ENCODE measurements at places on chromosomes 1 and 21.

GRCh38 chr1:78743626-78744025 is 94.0 kb downstream of the IFI44 start:
- DNase-seq, result no peak

GRCh38 chr1:115412286-115412685 is 74.2 kb upstream of the NGF start:
- no peak for DNase-seq

DNA sequence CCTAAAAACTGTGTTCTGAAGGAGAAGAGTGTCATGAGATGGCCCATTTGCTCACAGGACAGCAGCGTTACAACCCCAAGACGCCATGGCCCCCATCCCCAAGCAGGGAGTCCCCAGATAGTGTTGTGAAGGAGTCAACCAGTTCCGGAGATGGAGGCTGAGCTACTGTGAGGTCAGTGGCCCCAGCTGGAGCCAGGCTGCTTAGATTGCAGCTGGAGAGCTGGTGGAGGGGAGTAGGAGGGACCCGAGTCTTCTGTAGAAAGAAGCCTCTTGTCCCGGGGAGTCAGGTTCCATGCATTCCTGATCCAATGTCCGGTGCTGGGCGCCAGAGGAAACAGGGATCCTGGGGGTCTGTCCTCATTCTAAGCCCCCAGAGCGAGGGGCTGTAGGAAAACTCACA is 93.5 kb upstream of the SIM2 start:
- DNase-seq, result no peak

- no peak for DNase-seq
These were observed 29.8 kb downstream of the HYI start for GRCh38 chr1:43423672-43424550.

DNA sequence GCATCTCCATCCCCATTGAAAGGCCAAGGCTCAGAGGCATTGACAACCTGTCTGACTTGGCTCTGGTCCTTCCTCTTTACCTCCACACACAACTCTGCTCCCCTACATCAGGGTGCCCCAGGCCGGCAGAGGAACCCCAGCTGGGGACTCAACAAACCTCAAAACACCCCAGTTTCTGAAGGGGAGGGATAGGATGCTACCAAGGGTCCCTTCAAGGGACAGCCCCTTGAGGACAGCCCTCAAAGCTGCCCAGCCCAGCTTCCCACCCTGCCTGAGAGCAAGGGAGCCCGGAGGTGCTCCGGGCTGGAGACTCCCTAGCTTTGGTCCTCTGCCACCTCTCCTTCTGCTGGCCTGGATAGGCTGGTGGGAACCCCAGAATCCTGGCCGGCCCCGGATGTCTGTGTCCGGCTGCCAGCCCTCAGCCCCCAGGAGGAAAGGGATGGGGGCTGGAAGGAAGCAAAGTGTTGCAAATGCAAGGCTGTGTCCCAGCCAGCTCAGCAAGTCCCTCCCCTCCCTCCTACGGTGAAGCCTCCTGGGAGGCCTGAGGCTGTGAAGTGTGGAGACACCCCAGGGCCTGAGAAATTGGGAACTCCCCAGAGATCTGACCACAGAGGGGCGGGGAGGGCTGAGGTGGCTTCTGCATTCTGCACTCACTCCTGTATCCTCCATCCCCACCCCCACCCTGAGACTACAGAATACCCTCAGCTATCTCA is 1.1 kb upstream of the MARCKSL1 start:
- no peak for DNase-seq

GRCh38 chr1:44568128-44568900 is 106.0 kb downstream of the TMEM53 start:
- DNase-seq, result no peak

GRCh38 chr1:177825276-177825901 is 144.5 kb downstream of the SEC16B start:
- DNase-seq, result no peak

- no peak for DNase-seq
These were observed 50.5 kb upstream of the EPS8L3 start for GRCh38 chr1:109814223-109814622.

GRCh38 chr1:116256875-116257274 is 116.2 kb upstream of the ATP1A1 start:
- DNase-seq, result no peak

- no peak for DNase-seq
These were observed 148.7 kb downstream of the PGBD5 start for GRCh38 chr1:230277201-230278025.

- DNase-seq, result no peak
These were observed 5.0 kb upstream of the FCAMR start for GRCh38 chr1:206975306-206975705.

DNA sequence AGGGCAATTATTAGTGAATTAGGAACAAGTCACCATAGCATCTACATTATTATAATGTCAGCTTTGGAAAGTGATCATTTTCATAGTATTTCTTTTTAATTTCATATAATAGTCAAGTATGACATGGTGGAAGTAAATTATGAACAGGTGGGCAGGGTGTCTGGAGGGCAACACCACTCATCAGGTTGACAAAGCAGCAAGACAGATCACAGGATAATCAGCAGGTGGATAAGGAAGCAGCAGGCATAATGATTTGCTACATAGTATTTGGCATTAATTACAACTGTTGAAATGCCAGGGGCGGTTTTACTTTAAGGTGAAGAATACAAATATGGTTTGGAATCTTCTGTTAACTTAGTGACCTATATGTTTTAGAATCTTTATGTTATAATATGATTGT is 1342.2 kb downstream of the PLA2G4A start:
- DNase-seq, result no peak

DNA sequence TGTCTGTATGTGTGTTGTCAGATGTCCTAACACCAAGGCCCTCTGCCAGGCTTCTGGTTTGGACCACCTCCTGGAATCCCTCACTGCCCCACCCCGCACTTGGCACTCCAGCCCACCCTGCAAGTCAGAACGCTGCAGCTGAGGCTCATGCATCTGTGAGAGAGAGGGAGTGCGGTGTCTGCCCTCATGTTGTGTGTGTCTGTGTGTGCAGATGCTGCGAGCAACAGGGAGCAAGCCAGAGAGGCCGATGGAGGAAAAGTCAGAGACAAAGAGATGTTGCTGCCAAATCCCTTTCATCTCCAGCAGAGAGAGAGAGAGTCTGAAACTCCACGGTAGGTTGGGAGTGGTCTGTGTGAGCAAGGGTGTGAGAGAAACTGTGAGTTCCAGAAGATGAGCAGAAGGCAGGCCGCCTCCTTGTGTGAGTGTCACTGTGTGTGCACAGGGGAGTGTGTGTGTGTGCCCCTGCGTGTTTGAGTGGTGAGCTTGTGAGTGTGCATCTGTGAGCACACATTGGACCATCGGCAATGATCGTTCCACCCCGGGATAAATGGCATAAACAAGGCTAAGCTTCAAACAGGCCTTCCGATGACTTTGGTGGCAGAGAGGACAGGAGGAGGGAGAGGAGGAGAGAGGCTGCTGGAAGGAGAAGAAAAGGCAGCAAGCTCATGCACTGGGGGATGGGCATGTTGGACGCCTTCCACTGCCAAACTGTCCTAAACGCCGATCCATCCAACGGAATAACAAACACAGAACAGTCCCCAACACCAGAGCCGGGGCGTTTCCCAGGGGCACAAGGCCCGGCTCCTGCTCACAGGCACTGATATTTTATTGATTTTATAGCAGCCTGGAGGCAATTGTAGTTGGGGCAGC is 99.2 kb upstream of the GRIK3 start:
- DNase-seq, result no peak

DNA sequence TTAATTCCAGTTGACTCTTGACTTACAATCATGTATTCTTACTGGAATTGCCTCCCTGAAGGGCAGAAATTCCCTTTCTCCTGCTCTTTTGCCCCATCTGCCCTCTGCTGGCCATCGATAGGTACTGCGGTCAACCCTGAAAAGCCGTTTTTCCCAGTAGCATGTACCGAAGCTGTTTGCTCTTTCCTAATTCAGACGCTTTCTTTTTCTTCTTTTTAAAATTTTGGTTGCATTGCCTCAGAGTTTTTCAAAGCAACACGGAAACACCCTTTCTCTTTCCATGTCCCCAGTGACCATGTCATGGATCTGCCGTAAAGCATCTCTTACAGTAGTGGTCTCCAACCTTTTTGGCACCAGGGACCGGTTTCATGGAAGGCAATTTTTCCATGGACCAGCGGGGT is 164.2 kb upstream of the C1orf21 start:
- DNase-seq, result peak; percentile 57

- DNase-seq, result peak; percentile 85
These were observed 34.6 kb downstream of the TGFBR3 start for GRCh38 chr1:91851130-91852010.

DNA sequence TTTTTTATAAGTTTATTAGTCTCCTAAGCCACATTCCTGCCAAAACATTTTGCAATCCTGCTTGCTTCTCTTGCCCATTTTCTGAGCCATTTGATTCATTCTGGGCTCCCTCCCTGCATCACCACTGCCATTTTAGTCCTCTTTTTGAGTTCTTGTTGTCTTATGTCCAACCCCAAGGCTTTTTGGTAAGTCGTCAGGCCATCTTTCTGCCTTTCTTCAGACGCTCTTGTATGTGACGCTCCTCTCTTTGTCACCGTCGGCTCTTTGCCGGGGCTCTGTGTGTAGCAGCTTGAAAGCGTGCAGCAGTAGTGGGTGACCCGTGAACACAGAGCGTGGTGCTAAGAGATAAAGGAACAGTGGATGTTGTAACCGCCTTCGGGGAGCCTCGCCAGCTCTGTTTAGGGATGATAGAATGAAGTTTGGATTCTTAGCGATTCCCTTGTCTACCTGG is 14.6 kb downstream of the HUNK start:
- DNase-seq, result no peak

- no peak for DNase-seq
These were observed 16.6 kb upstream of the CLCA4 start for GRCh38 chr1:86530211-86530845.

- no peak for DNase-seq
These were observed 57.2 kb downstream of the AGPAT3 start for GRCh38 chr21:43921979-43922945.

- DNase-seq, result no peak
These were observed 57.9 kb upstream of the KCNE2 start for GRCh38 chr21:34305605-34306604.

DNA sequence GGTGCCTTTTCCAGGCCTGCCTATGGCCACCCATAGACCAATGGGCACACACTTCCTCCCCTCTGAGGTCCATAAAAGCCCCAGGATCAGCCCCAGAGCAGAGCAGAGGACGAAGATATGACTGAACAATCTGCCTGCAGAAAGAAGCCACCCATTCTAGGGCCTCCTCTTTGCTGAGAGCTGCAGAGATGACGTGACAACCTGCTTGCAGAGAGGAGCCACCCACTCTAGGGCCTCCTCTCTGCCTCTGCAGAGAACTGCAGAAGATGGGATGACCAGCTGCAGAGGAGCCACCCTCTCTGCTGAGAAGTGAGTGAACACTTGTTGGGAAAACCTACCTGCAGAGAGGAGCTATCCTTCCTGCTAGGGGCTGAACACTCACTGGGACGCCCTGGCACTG is 79.7 kb downstream of the SCMH1 start:
- DNase-seq, result no peak

GRCh38 chr1:168518201-168518689 is 25.6 kb downstream of the XCL2 start:
- no peak for DNase-seq

- DNase-seq, result peak; percentile 88
These were observed 87.9 kb downstream of the PLPP3 start for GRCh38 chr1:56491441-56491840.

GRCh38 chr1:228136901-228137300 is 3.2 kb upstream of the GUK1 start:
- no peak for DNase-seq

GRCh38 chr1:215360758-215361157 is 206.3 kb upstream of the KCTD3 start:
- DNase-seq, result no peak

DNA sequence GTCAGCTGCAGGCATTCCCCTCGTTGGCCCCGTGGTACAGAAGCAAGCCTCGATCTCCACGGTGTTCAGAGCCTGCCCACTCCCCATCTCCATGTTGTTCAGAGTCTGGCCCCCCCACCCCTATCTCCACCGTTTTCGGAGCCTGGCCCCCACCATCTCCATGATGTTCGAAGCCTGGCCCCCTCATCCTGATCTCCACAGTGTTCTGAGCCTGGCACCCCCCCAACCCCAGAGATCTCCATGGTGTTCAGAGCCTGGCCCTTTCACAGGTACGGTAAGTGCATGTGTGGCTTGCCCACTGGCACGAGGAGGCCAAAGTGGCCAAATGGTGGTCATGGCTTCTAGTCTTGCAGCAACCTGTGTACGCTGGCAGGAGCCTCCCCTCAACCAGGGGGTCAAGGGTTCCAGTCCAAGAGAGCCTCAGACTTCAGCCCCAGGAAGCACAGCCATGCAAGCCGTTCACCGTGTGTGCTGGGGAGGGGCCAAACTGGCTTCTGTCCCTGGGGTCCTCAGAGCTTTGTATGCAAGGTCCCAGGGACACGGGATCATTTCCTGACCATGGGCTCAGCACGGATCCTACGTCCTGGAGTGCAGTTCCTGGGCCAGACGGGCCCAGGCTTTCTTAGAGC is 13.3 kb upstream of the PCBP3 start:
- no peak for DNase-seq

DNA sequence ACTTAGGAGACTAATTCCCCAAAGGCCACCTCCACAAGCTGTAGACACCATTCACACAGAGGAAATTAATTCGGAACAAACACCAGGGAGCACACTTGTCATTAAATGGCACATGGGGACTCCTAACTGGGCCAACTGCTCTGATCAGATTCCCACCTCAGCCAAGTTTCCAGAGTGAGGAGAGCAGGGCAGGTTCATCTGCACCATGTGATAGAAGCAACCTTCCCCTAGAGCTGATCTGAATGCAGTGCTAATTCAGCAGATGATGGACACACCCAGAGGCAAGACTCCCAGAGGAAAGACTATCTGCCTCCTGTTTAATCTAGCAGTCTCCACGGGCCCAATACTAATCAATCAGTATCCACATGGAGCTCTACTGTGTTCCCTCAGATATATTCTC is 147.0 kb downstream of the VAV3 start:
- DNase-seq, result no peak

DNA sequence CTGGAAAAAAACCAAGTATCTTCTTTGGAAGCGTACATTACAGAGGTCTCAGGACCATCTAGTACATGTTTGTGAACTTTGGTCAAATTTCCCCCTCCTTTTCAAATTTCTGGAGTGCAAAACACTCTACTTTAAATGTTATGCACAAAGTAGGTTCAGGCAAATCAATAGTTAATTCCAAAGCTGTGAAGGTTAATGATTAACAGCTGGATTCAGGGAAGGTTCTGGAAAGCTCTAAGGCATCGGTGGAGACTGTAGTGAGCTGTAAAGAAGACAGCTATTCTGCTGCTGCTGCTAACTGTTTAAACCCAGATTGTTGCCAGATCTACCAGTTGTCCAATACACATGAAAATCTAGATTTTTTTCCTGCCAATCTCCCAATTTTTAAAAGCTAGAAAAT is 70.9 kb downstream of the ELAVL4 start:
- no peak for DNase-seq

- DNase-seq, result peak; percentile 66
These were observed 887 bp downstream of the SLC19A2 start for GRCh38 chr1:169484683-169485430.

DNA sequence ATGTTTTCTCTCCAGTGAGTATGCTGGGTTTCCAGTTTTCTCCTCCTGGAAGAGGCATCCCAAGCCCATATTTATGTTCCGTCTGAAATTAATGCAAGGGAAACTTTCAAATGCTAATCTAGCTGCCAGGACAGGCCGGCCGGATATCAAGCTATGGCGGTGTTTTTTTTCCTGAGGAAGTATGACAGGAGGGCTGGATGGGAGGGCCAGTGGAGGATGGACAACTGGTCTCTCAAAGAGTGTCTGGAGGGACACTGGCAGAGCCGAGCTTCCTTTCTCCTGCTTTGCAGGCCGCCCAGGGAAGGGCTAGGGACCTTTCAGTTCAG is 212.7 kb downstream of the TRABD2B start:
- DNase-seq, result peak; percentile 4

- DNase-seq, result no peak
These were observed 28.2 kb downstream of the GPR88 start for GRCh38 chr1:100565937-100566699.

All from endothelial cell of umbilical vein (primary cell).